H54 (cell line): ENCODE measurements at places on chromosomes 5 and 9.

- DNase-seq, result no peak
Measured at GRCh38 chr9:99385814-99386279, 163.8 kb downstream of the SEC61B start.

DNA sequence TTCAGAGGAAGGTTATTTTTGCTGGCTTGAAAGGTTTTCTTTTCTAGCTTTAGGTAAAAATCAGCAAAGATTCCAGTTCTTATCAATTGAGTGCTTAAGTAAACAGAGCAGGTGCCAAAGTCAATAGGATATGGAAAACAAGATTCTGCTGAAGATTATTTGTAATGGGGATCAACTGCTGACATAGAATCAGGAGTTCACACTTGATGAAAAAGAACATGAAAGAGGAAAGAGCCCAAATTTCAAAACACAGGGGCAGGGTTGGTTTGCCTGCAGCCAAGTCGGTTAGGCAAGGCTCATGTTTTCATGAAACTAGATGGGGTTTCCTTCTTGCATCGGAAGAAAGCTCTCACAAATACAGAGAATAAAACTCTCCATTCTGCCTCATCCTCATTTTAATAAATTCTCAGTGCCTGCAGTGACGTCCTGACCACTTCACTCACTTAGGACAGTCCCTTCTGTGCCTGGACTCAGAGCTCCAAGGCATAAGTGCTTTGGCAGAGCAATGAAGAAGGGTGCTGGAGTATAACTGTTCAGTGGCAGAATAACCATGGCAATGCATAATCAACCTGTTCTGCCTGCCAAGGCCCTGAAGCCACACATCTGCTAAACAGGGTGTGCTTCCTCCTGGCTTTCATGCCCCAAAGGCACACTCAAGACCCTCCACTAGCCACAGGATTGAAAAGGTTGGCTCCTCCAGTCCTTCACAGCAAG, 179.6 kb downstream of the GNAQ start:
- DNase-seq, result no peak

- no peak for DNase-seq
Measured at GRCh38 chr9:30201024-30201423, 2183.4 kb upstream of the ACO1 start.

- no peak for DNase-seq
Measured at GRCh38 chr5:133193794-133194193, 142.0 kb downstream of the HSPA4 start.

- DNase-seq, result no peak
Measured at GRCh38 chr9:35488566-35489312, 1.2 kb upstream of the RUSC2 start.

GRCh38 chr9:93930070-93930469, 25.1 kb downstream of the BARX1 start:
- DNase-seq, result no peak

GRCh38 chr9:70229026-70229425, 29.8 kb upstream of the SMC5 start:
- no peak for DNase-seq

- DNase-seq, result no peak
Measured at GRCh38 chr9:76557674-76558225, 98.8 kb downstream of the GCNT1 start.

GRCh38 chr5:98398465-98398864, 375.0 kb upstream of the RGMB start:
- no peak for DNase-seq

GRCh38 chr5:122295138-122295537, 16.9 kb upstream of the SNCAIP start:
- DNase-seq, result no peak

GRCh38 chr5:147887026-147887627, 8.6 kb downstream of the SCGB3A2 start:
- DNase-seq, result no peak

GRCh38 chr5:180593446-180594206, 2.3 kb upstream of the SCGB3A1 start:
- no peak for DNase-seq

GRCh38 chr9:120257483-120257882, 322.5 kb downstream of the CDK5RAP2 start:
- no peak for DNase-seq

DNA sequence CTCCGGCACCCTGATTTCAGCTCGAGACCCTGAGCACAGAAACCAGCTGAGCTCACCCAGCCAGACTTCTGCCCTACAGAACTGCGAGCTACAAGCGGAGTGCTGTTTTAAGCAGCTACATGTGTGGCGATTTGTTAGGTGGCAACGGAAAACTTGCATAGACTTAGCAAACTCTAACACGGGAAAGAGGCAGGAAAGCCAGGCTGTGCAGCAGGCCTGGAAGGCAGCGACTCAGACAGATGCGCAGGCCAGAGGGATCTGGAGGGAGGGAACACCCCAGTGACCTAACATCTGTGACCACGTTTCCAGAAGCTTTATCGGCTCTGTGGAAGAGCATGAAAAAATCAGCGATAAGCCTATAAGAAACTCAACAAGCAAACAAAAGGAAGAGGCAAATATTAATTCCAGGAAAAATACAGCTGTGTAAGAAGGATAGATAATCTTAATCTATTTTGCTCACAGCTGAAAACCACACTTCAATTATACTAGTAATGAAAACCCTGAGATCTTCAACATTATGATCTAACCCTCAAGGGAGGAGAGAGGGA, 11.0 kb downstream of the UBAC1 start:
- no peak for DNase-seq

- no peak for DNase-seq
Measured at GRCh38 chr5:152673601-152674000, 268.5 kb upstream of the NMUR2 start.
